ENCODE measurements at places on chromosomes 12 and 14.

- no peak for DNase-seq
Measured at GRCh38 chr12:25151476-25151875, 43.5 kb downstream of the DNAI7 start.

DNA sequence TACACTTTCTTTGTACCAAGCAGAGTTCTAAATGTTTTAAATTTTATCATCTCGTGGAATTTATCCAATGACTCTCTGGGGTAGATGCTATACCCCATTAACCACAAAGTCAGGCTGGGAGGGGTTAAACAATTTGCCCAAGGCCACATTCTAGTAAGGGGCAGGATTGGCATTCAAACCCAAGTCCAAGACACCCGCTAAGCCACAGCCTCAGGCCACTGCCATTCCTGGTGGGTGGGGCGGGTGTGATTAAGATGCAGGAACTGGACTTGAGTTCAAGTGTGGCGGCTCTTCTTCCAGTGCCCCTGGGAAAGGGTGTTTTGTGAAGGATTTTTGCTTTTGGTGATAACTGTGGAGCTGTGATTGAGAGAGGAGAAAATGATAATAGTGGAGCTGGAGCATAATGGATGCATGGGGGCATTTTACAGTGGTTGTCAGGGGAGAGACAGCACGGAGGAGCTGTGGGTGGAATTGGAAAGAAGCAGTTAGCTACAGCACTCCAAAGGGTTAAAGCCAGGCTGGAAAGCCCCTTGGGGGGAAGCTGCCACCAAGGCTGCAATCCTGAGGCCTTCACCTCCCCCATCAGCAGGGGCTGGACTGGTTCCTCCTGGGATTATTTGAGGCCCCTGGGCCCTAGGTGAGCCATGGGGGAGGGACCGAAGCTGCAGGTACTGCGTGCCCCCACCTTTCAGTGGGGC, 1.0 kb upstream of the VRTN start:
- DNase-seq: no peak

- DNase-seq: no peak
Measured at GRCh38 chr14:43896044-43896443, 611.0 kb downstream of the FSCB start.

DNA sequence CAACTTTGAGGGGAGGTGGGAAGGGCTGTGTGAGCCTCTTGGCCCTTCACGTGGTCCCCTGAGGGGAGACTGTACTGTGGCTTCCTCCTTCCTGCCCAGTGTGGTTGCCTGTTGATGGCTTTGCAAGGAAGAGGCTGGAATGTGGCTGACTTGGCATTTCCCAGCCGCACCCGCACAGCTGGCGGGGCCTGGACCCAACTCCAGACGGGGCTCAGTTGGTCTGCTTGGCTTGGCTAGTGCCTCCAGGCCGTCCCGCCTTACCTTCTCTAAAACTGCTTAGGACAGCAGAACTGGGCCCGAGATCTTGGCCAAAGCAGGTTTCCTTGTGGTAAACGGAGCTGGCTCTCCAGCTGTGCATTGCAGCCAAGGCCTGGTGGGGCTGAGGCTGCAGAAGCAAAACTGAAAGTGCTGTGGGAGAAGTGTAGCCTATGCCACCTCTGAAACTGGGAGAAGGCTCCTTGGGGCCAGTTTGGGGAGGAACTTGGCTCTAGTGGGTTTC, 139.5 kb downstream of the SMOC1 start:
- no peak for DNase-seq

- no peak for DNase-seq
Measured at GRCh38 chr12:125222876-125223275, 157.6 kb downstream of the AACS start.

GRCh38 chr14:102095231-102095870, 8.5 kb upstream of the HSP90AA1 start:
- no peak for DNase-seq

- DNase-seq: no peak
Measured at GRCh38 chr12:99609455-99610181, 37.9 kb upstream of the GARIN6 start.

DNA sequence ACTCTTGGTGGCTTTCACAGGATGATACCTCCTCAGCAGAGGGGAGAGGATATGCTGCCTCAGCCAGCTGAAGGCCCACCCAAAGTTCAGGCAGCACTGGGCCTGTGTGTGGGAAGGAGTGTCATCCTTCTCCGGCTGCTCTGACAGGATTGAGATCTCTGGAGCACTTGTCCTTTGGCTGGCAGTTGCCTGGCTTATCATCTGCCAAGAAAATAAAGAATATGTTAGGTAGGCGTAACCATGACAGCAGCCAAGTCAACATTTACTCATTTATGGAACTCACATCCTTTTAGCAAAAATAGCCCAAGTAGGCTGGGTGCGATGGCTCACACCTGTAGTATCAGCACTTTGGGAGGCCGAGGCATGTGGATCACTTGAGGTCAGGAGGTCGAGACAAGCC, 68.5 kb downstream of the PPFIBP1 start:
- DNase-seq: no peak

GRCh38 chr12:46977871-46978375, 101.5 kb upstream of the PCED1B start:
- no peak for DNase-seq

GRCh38 chr14:101571004-101571403, 9.7 kb downstream of the DIO3 start:
- no peak for DNase-seq

DNA sequence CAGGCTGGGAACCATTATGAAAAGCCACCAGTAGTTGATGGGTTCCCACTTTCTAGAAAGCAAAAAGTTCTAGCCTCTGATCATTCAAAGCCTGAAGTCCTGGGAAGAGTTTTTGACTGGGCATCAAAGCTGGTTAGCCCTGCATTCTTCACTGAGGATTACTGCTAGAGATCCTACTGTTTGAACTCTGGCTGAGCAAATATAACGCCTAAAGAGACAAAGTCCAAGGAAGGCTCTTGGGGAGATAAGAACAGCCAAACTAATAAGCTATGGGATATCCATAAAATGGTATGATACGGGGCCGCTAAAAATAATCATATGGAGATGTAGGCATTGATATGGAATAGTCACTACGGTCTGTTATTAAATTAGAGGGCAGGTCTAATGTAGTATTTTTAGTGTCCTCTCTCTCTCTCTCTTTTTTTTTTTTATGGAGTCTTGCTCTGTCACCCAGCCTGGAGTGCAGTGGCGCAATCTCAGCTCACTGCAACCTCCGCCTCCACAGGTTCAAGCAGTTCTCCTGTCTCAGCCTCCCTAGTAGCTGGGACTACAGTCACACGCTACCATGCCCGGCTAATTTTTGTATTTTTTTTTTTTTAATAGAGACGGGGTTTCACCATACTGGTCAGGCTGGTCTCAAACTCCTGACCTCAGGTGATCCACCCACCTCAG, 35.5 kb downstream of the PLXNC1 start:
- no peak for DNase-seq

- DNase-seq: no peak
Measured at GRCh38 chr12:92543840-92544239, 158.9 kb upstream of the PLEKHG7 start.

DNA sequence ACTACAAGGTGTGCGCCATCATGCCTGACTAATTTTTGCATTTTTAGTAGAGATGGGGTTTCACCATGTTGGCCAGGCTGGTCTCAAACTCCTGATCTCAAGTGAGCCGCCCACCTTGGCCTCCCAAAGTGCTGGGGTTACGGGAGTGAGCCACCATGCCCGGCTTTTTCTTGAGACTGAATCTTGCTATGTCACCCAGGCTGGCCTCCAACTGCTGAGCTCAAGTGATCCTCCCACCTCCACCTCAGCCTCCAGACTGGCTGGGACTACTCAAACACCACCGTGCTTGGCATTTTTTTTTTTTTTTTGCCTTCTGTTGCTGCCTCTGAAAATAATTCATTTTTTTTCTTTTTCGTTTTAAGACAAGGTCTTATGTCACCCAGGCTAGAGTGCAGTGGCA, 8.2 kb upstream of the ESPL1 start:
- DNase-seq: no peak

DNA sequence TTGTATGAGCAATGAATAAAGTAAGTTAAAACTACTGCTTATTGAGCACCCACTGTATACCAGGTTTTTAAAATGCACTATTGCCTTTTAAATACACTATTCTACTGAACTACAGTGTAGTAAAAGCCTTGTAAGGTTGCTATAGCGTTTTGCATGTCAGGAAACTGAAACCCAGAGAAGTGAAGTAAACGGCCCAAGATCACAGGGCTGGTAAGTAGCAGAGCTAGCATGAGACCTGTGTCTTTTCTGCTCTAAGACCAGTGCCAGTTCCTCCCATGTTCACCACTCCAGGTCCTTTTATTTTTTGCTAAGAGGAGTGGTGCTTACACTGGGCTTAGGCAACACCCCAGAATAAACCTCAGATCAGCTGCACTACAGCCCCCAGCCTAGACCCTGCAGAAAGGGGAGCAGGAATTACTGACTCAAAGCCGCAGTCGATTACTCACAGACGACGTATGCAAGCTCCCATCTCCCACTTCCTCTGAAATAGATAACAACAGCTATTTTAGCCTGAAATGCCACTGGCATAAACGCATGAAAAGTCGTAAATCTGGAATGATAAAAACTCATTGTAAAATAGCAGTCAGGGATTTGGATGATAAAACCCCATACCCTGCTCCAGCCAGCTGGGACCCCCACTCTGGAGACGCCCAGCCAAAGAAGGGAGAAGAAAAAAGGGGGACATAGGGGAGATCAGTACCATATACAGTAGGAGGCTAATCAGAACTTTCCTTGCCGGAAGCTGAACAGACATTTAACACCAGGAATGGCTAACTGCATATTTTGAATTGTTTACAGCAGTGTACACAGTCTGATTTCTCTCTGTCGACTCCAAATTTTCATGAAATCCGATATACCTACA, 108.3 kb downstream of the NUAK1 start:
- DNase-seq: no peak

DNA sequence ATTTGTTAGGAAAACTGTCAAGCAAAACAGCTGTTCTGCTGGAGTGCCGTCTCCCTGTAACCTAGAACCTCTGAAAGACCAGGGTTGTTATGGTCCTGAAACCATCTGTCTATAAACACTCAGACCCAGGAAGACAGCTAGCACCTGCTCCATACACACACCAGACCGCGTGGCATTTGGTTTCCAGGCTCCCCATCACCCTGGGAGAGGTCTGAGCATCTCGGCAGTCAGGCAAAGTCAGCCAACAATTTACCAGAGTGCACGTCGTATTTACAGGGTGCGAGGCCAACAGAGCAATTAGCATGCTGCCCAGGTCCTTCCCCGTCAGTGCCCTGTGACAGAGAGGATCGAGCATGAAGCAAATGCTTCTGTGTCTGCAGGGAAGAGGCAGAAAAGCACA, 272.5 kb downstream of the SLC15A4 start:
- no peak for DNase-seq

- no peak for DNase-seq
Measured at GRCh38 chr12:81500788-81501187, 258.4 kb downstream of the PPFIA2 start.

DNA sequence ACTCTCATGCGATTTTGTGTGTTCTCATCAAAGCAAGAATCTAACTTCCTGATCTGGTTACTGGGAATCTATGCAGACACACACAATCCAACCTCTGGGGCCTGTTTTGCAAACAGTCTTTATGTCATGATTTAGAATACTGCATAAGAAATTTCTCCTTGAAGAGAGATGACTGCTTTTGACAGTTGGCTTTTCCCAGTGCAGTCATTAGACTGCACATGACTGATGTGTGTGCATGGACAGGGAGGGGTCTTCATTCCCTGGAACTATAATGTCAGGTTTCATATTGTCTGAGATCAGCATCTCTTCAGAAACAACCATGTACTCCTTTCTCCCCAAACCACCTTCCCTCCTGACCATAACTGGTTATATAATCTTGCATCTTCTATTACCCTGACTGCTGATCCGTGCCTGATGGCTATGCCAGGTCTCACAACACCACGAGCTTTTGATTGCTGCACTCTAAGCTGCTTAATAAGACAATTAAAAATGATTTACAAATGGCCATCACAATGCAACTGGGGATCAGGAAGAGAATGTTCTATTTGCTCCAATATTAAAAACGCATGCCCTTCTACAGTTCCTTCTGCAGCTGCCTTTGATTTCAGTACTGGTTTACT, 995.4 kb downstream of the NRXN3 start:
- no peak for DNase-seq

DNA sequence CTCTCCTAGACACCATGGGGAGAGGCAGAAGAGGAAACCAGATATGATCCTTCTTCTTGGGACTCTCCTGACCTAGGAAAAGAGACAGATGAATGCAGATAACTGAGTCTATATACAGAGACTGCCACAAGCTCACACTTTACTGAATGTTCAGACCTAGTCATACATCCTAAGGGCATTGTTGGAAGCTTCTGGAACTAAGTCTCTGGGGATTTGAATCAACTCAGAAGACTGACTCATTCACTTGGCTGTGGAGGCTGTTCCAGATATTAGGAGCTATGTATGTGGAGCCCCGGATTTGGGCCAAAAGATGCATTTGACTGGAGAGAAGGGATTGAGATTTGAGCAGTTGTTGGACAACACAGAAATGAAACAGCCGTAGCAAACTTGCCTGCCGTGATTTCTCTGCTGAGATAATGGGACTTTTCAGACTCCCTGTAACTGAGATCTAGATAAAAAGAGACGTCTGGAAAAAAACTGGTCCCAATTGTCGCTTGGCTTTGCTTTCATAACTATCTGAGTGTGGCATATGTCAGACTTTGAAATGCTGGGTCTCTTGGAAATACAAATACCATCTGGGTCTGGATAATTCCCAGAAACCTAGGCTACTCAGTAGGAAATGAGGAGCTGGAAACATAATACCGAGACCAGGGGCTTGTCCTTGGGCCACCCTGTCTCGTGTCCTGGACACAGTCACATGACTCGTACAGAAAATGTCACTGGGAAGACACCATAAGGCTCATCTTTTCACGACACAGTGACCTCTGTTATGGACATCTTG, 396.8 kb downstream of the NUAK1 start:
- no peak for DNase-seq

- DNase-seq: no peak
Measured at GRCh38 chr12:17577405-17577804, 512.6 kb downstream of the RERGL start.

GRCh38 chr14:55977392-55978150, 140.6 kb upstream of the PELI2 start:
- no peak for DNase-seq

DNA sequence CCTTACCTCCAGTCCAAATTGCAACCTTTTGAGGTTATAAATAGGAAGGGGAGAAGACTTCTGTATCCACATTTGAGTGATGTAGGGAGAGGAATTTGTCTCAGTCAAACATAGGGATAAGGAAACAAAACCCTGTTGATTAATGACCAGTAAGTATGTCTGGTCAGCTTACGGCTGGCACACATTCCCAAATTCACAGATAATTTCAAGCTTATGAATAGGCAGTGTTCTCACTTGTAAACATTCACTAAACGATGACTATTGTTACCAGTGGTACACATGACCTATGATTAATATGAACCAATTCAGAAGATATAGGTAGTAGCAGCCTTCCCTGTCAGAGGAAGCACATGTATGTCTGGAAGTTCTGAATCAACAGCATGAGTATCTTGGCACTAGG, 33.0 kb upstream of the SLC5A8 start:
- no peak for DNase-seq

- DNase-seq: peak; percentile 39
Measured at GRCh38 chr12:111406474-111407376, 1.0 kb downstream of the SH2B3 start.
